Chondrocyte (in vitro differentiated cells): ENCODE measurements at places on chromosomes 11 and 22. TPM values are rescaled to one million over a fixed set of nuclear protein-coding genes. Genes with fewer than 3 reads are reported as not detected.

The TNRC6B gene
- 30.9 to 42.8 TPM (median 35.0 TPM) in 3 replicates for total RNA-seq

DNA sequence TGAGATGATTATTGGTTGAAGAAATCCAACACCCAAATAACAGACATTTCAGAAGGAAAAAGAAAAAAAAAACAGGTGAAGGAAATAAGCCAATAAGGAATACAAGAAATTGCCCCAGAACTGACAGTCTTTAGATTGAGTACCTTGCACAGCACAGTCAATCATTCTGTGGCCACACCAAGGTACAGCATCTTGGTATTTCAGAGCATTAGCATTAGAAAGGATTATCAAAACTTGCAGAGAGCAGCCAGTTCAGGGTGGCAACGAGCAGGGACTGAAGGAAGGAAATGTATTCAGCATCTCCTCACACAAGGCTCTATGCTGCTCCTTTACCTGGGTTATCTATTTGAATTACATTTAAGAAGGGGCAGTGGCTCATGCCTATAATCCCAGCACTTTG lies 2.1 kb downstream of the ADA2 start:
- no peaks in the 10 kb centered on the region for H3K4me1 ChIP-seq
- H3K27me3 ChIP-seq: no peaks in the 10 kb centered on the region
- DNase-seq: no peak
- H3K4me3 ChIP-seq: no peak overlapping the region
- no peaks in the 10 kb centered on the region for H3K36me3 ChIP-seq

DNA sequence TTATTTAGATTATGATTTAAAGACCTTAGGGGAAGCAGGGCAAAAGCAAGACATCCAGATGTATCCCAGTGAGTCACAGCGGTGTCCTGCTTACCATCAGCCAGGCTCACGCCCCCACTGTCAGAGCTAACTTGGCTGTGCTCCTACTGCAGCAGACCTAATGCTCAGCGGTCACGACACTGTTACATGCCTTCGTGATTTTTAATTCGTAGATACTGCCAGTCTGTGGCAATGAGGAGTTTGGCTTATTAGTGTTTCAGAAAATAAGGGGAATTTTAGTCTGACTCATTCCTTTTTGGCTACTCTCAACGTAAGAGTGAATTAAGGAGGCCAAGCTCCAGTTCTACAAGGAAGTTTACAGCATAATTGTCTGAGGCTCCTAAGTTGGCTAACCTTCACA lies 22.7 kb downstream of the EFCAB6 start:
- no peak for DNase-seq
- H3K36me3 ChIP-seq: peaks cover 8% of the 10 kb centered on the region

DNA sequence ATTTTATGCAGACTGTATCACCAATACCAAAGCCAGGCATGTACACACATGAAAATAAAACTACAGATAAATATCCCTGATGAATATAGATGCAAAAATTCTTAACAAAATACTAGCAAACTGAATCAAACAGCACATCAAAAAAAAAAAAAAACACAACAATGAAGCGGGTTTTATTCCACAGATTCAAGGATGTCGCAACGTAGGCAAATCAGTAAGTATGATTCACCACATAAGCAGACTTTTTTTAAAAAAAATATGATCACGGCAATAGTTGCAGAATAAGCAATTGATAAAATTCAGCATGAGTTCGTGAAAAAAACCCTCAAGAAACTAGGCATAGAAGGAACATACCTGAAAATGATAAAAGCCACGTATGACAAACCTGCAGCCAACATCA lies 21.3 kb downstream of the OR51F1 start:
- no peak for DNase-seq
- H3K4me3 ChIP-seq: no peak overlapping the region
- H3K27me3 ChIP-seq: peaks cover 41% of the 10 kb centered on the region
- H3K4me1 ChIP-seq: no peaks in the 10 kb centered on the region

GRCh38 chr11:118635237-118635591 lies 27.8 kb downstream of the PHLDB1 start:
- H3K27me3 ChIP-seq: no peaks in the 10 kb centered on the region
- no peak overlapping the region for H3K27ac ChIP-seq
- DNase-seq: no peak
- peaks cover 19% of the 10 kb centered on the region for H3K4me1 ChIP-seq
- no peak overlapping the region for H3K4me3 ChIP-seq
- peaks cover 44% of the 10 kb centered on the region for H3K36me3 ChIP-seq

DNA sequence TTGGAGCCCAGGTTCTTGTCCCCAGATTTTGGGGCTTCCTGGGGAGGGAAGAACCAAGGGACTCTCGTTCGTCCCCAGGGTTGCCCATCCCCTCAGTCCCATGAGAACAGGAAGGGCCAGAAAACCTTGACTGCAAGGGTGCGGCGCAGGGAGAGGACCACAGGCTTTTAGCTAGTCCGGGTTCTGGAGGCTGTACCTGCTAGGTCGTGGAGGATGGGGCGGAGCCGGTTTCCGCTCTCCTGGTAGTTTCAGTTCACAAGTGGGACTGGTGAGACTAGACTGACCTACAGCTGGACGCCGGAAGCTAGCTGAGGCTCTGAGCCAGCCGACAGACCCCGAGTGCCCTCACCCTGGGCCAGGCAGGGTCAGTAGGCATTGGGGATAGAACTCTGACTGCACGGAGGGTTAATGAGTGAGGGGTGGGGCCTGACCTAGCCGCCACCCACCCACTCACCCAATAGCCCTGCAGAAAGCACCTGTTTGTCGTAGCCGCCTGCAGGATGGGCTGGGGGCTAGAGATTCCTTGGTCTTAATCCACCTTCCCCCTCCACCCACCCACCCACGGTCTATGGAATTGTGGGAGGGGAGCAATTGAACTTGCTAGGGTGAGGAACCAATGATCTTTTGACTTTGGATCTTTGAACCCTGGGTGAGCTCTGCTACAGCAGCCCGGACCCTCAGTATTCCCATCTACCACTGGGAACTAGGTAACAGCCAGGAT lies 1.5 kb downstream of the MAFF start:
- DNase-seq: no peak
- peak overlapping the region; percentile 95 for H3K27ac ChIP-seq
- H3K4me1 ChIP-seq: peaks cover 44% of the 10 kb centered on the region
- peak overlapping the region; percentile 82 for H3K4me3 ChIP-seq
- H3K27me3 ChIP-seq: no peaks in the 10 kb centered on the region
- H3K36me3 ChIP-seq: no peaks in the 10 kb centered on the region

The PTPRJ gene
- total RNA-seq: 5.9 to 18.1 TPM (median 16.4 TPM) in 3 replicates

DNA sequence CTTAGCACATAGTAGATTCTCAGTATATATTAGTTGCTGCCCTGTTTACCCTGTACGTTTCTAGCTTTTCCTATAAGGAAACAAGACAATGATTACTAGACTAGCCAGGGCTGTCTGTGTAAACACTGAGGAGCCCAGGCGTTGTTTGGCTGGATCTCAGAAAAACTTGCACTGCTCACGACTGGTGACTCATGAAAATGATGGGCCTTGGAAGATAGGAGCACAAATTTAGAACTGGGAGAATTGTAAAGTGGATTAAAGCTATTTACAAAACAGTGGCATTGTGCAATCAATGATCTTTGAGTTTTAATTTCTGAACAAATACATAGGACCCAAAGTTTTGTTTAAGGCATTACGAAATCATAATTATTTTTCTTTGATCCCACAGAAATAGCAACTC lies 276.9 kb downstream of the FAM76B start:
- no peak for DNase-seq
- peak overlapping the region; percentile 53 for H3K27ac ChIP-seq
- no peaks in the 10 kb centered on the region for H3K27me3 ChIP-seq

DNA sequence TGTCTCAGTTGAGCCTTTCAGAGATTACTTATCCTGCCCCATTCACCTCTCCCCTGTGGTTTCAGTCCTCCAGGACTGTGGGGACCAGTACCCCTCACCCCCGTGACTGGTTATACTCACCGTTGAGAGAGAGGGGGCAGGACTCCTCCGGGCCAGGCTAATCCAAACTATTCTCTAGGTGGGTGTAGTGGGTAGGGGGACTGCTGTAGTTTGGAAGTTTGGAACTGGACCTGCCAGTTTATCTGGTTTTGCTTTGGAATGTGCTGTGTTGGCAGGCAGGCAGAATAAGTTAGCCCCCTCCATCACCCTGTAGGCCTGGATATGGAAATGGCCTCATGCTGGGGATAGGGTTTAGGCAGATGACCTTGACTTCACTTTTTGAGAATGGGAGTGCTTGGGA lies 13.5 kb downstream of the TEAD1 start:
- no peak overlapping the region for H3K4me3 ChIP-seq
- no peak for DNase-seq
- peaks cover 1% of the 10 kb centered on the region for H3K36me3 ChIP-seq
- H3K27ac ChIP-seq: peak overlapping the region; percentile 53
- peaks cover 95% of the 10 kb centered on the region for H3K4me1 ChIP-seq

DNA sequence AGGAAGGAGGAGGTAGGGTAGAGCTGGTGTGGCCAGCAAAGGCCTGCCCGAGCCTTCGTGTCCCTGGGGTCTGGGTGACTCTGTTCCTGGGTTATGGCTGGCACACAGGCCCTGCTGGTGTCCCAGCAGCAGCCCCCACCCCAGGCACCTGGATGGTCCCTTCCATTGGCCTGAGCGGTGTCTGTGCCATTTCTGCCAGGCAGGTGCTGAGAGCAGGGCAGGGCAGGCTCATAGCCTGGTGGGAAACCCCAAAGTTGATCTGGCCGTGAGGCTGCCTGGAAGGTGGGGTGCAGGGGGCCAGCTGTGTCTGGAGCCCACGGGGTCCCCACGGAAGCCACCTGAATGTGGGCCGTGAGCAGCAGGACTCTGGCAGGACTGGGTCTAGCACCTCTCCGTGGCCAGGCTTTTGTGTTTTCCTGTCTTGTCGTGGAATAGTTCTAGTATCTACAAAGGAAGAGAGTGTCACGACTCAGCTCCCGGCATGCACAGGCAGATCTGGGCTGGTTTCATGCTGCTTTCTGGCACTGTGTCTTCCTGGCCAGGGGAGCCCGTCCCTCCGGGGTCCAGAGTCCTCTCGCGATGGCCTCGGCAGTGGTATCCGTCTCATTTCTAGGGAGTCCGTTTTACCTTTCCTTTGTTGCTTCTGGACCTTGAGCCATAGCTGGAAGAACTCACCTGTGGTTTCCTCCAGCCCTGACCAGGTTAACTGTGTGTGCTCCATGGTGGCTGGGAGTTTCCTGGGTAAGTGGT lies 83.7 kb downstream of the KCNQ1 start:
- H3K36me3 ChIP-seq: no peaks in the 10 kb centered on the region
- peaks cover 30% of the 10 kb centered on the region for H3K27me3 ChIP-seq
- H3K4me1 ChIP-seq: peaks cover 8% of the 10 kb centered on the region
- no peak overlapping the region for H3K27ac ChIP-seq

The SYT8 gene
- total RNA-seq: 7.1 to 20.4 TPM (median 7.3 TPM) in 3 replicates

DNA sequence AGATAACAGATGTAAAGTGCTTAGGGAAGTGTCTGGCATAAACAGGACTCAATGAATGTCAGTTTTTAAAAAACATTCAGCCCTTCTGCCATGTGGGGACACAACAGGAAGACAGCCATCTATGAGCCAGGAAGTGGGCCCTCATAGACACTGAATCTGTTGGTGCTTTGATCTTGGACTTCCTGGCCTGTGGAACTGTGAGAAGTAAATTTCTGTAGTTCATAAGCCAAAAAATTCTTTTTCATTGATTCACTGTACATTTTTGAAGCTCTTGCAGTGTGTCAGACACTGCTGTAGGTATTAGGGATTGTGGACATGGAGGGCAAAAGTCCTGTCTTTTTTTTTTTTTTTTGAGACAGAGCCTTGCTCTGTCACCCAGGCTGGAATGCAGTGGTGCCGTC lies 188.6 kb downstream of the HIPK3 start:
- no peak for DNase-seq
- H3K27ac ChIP-seq: peak overlapping the region; percentile 82
- H3K4me3 ChIP-seq: no peak overlapping the region

DNA sequence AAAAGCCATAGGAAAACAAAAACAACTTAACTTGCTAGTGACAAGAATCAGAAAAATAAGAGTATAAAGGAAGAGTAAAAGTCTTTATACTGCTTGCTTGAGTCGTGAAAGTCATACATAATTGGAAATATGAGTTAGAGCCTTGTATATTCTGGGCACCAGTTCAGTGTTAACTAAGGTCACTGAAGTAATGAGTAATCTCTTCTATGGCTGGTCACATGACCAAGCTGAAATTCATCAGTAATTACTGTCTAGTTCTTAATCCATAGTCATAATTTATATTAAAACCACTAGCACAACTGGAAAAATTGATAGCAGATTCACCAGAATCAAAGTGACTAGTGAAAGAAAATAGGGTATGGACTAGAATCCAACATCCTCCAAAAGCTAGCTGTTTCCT lies 84.4 kb upstream of the SLC5A12 start:
- no peak overlapping the region for H3K4me3 ChIP-seq
- H3K36me3 ChIP-seq: no peaks in the 10 kb centered on the region
- H3K27ac ChIP-seq: no peak overlapping the region
- no peaks in the 10 kb centered on the region for H3K4me1 ChIP-seq
- H3K27me3 ChIP-seq: no peaks in the 10 kb centered on the region

GRCh38 chr11:44928144-44928543 lies 22.5 kb downstream of the TP53I11 start:
- H3K36me3 ChIP-seq: no peaks in the 10 kb centered on the region
- H3K4me1 ChIP-seq: peaks cover 4% of the 10 kb centered on the region
- H3K27me3 ChIP-seq: peaks cover 1% of the 10 kb centered on the region
- H3K4me3 ChIP-seq: no peak overlapping the region
- DNase-seq: no peak
- no peak overlapping the region for H3K27ac ChIP-seq

DNA sequence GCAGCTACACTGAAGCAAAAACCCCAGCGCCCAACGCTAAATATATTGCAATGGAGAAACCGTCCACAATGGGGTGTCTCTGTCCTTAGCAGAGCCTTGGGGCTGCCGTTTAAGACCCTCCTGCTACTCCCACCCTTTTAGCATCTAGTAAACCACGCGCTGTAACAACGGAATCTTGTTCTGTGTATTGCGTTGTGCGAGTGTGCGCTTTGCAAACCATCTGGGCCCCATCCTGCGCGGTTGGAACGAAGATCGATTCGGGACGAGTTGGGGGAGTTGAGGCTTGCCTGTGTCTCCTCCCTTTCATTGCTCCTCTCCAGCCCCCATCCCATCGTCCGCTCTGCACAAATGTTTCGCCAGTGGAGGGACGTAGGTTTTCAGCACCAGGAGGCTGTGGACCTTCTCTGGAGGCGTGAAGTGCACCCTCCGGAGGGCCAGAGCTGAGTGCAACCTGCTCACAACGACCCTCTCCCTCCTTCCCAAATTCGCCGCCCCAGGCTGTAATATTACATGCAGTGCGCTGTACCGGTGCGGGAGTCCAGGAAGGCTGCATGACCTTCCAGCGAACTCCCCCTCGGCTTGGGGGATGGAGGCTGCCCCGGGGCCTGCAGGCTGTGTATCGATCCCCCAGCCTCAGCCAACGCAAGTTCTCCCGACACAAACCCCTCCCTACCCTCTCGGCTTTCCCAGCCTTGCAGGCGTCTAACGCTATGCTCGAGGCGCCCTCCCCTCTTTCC lies 1.6 kb upstream of the KMT2A start:
- H3K27ac ChIP-seq: peak overlapping the region; percentile 91
- no peaks in the 10 kb centered on the region for H3K27me3 ChIP-seq
- peaks cover 36% of the 10 kb centered on the region for H3K4me1 ChIP-seq
- peak overlapping the region; percentile 93 for H3K4me3 ChIP-seq
- no peak for DNase-seq

DNA sequence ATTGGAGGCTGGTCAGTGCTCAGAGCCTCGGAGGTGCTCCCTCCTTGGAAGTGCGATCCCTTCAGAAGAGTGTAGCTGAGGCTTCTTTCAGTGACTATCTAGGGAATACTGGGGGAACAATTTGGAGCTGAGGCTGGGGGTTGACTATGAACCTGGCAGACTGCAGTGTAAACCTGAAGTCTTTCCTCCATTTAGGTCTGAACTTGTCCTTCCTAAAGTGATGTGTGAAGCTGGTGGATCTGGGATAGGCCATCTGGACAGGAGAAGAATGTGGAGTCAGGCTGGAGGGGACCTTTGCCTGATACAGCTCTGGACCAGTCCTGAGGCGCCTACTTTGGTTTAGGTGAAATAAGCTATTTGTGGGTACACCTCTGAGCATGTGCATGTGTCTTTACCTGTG lies 3.5 kb upstream of the INSC start:
- no peak for DNase-seq
- peaks cover 12% of the 10 kb centered on the region for H3K27me3 ChIP-seq
- H3K36me3 ChIP-seq: no peaks in the 10 kb centered on the region
- no peak overlapping the region for H3K27ac ChIP-seq
- H3K4me1 ChIP-seq: peaks cover 13% of the 10 kb centered on the region
